ENCODE measurements at places on chromosomes 13 and 19.

GRCh38 chr13:33217256-33217655 is 68.3 kb downstream of the STARD13 start:
- DNase-seq, result no peak

DNA sequence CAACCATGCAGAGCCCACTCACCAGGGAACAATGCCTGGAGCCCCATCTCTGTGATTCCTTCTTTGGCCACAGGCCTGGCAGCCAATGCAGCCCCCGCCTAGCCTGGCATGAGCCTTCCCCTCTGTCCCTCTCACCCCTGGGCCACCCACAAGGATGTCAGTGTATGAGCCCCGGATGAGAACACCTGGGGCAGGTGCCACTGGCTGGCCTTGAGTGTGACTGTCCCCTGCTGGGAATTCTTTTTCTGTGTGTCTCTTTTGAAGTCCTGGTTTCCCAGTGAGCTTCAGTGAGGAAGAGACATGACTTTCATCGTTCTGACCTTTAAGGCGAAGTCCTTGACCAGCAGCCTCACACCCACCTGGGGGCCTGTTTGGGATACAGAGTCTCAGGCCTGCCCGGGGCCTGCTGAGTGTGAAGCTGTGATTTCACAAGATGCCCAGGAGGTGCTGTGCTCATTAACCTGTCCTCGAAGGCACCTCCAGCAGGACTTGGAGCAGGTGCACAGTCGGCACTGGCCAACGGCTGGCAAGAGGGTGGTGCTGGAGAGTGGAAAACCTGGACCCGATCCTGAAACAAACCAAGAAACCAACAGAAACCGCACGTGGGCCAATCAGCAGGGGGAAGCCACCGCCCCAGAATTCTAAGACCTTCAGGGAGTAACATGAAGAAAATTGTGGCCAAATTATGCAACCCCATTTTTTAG is 27.4 kb upstream of the SPACA7 start:
- no peak for DNase-seq

GRCh38 chr19:44061038-44061437 is 9.2 kb downstream of the ZNF223 start:
- no peak for DNase-seq

DNA sequence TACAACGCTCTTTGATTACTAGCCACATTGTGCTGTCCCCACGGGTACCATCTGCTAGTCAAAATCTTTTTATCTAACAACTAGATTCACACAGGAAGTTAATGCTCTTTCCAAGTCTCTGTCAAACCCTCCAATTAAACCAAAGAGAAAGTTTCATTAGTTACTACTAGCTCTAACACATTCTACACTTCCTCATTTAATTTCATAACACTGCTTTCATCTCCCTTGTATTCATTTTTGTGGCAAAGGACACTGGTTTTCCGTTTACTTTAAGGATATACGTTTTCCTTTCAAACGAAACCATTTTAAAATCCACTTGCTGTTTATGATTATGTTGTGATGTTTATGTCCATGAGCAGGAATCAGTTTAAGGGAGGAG is 5.3 kb downstream of the DYRK1B start:
- no peak for DNase-seq

GRCh38 chr13:42420304-42420703 is 148.4 kb downstream of the AKAP11 start:
- DNase-seq, result no peak

GRCh38 chr13:100149389-100149788 is 60.5 kb downstream of the PCCA start:
- no peak for DNase-seq

- DNase-seq, result no peak
Observed at GRCh38 chr13:91184244-91184926, 163.1 kb upstream of the MIR17HG start.

DNA sequence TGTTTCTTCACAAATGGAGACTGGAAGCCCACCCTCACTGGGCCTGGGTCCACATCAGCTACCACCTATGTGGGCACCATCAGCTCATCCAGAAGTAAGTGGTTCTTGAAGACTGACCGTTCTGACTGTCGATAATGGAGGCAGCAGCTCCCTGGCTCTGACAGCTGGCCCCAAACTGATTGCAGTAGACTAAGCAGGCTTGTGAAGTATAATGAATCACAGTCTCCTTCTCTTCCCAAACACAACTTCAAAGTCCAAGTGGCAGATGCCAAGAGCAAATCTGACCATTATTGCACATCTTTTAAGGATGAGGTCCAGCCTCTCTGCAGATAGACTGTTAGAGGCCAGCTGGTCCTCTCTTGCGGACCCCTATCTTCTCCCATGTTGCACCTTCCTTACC is 574.4 kb upstream of the KLF12 start:
- no peak for DNase-seq

- no peak for DNase-seq
Observed at GRCh38 chr13:43272851-43273250, 249.5 kb downstream of the DNAJC15 start.

DNA sequence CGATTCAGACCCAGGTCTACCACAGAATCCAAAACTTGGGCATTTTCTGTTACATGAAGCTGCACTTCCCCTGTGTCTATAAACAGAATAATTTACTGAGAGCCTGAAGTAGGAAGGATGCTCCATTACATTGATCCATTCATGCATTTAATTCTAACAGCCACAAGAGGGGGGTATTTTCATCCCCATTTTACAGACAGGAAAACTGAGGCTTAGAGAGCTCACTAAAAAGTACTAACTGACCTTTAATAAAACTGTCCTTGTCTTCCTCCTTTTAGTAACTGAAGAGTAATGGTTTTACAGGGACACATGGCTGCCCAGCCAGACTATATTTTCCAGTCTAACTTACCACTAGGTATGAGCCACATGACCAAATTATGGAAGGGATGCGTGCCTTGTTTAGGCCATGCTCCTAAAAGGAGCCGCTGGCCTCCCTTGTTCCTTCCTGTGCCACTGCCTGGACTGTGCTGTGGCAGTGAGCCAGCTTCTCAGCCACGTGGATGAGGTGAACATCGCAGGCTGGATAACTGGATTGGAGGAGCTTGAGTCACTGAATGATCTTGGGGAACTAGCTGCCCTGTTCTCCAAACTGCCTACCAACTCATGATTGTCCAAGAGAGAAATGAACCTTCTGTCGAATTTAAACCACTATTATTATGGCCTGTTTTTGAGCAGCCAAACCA is 108.3 kb downstream of the DOCK9 start:
- DNase-seq, result no peak

- DNase-seq, result no peak
Observed at GRCh38 chr19:54325631-54326030, 12.7 kb upstream of the LILRA5 start.

GRCh38 chr19:13207846-13208671 is 57.8 kb downstream of the IER2 start:
- no peak for DNase-seq

DNA sequence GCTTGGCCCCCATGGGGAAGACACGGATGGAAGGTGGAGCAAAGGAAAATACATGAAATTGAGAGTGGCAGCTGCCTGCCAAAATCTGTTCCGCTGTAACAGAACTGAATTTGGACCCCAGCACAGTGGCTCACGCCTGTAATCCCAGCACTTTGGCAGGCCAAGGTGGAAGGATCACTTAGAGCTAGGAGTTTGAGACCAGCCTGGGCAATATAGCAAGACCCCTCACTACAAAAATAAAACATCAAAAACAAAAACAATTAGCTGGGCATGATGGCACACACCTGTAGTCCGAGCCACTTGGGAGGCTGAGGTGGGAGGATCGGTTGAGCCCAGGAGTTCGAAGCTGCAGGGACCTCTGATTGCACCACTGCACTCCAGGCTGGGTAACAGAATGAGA is 9.4 kb downstream of the PALM3 start:
- no peak for DNase-seq

GRCh38 chr13:34731486-34731885 is 210.6 kb upstream of the NBEA start:
- DNase-seq, result no peak

- peak; percentile 46 for DNase-seq
Observed at GRCh38 chr13:24270639-24271141, 38.7 kb upstream of the C1QTNF9 start.

- DNase-seq, result peak; percentile 66
Observed at GRCh38 chr13:43023289-43023963, at the start of gene DNAJC15. Gene DNAJC15, plus strand, starts transcription at chr13:43023586. Its CDS starts 41 bp downstream, at chr13:43023627.

DNA sequence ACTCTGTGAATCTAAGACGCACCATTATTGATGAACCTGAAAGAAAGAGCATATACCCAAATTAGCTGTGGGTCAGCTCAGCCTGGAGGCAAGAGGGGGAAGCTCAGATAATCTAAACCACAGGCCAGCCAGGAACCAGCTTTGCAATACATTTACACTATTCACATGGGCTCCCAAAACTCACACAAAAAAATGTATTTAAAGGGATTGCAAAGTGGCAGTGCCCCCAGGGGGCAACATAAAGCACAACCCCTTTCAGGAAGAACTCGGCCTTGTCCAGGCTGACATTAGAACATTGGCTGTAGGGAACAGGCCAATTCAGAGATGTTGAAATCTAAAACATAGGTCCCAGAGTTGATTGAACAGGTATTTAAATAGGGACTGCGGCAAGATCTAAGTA is 3.2 kb upstream of the PROZ start:
- no peak for DNase-seq

GRCh38 chr13:50577806-50578205 is 265.7 kb downstream of the DLEU7 start:
- no peak for DNase-seq

DNA sequence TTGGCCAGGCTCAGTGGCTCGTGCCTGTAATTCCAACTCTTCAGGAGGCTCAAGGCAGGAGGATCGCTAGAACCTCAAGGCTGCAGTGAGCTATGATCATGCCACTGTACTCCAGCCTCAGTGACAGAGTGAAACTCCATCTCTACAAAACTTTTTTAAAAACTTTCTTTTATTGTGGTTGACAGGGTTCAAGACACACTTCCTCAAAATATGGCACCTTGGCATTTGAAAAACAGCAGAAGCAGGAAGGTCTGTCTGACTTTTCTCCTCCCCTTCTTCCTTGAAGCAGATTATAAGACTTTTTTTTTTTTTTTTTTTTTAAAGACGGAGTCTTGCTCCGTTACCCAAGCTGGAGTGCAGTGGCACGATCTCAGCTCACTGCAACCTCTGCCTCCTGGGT is 100.3 kb downstream of the TM9SF2 start:
- DNase-seq, result no peak

GRCh38 chr19:47272448-47273312 is 2.0 kb upstream of the INAFM1 start:
- peak; percentile 48 for DNase-seq

DNA sequence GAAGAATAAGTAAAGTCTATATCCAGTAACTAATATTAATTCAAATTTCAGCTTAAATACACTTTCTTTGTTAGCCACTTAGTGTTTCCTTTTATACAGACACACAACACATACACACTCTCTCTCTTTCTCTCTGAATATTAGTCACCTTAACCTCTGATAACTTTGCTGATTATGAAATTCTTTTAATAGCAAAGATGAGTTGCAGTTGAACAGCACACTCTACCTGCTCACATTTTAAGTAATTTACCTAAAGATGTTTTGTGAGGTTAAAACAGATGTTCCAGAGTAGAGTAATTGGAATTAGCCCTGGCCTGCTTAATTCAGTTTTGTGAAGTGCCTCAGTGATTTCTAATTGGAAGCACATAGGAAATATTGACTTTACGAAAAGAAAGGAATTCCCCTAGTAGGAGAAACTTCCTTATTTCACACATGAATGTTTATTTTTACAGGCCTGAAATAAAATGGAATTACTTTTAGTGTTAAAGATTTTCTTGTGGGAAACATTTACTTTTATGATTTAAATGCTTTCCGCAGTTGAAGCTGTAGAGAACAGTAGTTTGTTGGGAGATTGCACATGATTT is 184.3 kb downstream of the MYO16 start:
- no peak for DNase-seq

DNA sequence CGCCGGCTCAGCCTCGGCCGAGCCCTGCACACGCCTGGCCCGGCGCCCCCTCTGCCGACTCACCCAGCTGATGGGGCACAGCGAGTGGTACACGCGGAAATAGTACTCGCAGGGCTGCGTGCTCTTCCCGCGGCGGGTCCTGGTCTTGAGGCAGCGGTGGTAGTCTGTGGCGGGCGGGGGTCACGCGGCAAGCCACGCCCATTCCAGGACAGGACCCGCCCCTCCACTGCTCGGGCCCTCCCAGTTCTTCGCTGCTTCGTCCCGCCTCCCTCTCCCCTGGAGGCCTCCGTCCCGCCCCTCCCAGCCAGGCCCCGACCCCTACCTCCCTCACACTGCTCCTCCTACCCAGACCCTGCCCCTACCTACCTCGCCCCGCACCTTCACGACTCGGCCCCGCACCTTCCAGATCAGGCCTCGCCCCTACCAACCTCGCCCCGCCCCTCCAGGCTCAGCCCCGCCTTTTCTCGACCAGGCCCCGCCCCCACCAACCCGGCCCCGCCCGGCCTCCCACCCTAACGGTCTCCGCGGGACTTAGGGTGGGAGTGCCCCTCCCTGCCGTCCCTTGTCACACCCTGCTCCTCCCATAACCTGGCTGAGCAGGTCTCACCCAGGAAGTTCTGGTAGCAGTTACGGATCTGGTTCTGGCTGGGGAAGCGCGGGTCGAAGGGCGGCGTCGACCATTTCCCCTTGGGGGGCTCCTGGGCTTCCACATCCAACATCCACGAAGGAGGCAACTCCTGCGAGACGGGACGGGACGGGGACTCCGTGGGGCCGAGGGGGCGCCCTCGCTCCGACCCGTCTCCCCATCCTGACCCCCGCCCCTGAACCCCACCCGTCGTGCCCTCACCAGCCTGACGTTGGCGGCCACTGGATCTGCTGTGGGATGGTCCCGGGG is 469 bp downstream of the COX6B2 start:
- DNase-seq, result peak; percentile 62

DNA sequence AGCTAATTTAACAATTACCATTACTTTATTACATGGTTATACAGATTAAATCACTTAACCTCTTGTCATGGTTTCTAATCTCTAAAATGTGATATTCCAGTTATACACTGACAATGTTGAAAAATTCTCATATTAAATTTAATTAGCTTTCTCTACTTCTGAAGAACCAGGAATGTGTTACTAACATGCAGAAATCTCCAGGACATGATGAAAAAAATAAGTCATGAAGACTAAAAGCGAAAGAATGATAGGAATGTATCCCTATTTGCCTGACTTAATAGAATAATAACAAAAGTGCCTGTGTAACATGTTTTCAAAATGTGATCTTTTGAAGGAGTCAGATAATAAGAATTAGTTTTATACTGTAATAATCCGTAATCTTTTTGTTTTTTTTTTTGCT is 2823.7 kb upstream of the PCDH20 start:
- DNase-seq, result no peak

DNA sequence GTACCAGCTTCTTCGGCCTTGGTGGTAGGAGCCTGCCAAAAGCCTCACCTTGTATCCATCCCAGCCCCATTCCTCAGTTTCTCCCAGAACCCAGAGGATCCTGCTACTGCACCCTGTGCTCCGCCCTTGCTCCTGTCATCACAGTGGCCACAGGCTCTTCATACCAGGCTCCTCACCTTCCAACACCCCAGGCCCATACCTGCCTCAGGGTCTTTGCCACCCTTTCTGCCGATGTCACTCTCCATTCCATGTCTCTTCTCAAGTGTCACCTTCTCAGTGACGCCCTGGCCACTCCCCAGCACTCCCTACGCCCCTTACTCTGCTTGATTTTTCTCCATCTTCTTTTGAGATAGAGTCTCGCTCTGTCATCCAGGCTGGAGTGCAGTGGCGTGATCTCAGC is 2.0 kb upstream of the SRRM5 start:
- no peak for DNase-seq
